ENCODE measurements at places on chromosomes 13 and 19. TPM values are rescaled to one million over a fixed set of nuclear protein-coding genes. Genes with fewer than 3 reads are reported as not detected.

- H3K36me3 ChIP-seq = no peaks in the 10 kb centered on the region
- peak; percentile 43 for DNase-seq
- H3K4me3 ChIP-seq = no peak overlapping the region
- H3K4me1 ChIP-seq = no peaks in the 10 kb centered on the region
- H3K27ac ChIP-seq = no peak overlapping the region
Observed at GRCh38 chr13:113744197-113745000, 14.6 kb upstream of the TMEM255B start.

GRCh38 chr13:113408562-113408961, 44.6 kb upstream of the GRTP1 start:
- H3K36me3 ChIP-seq = no peaks in the 10 kb centered on the region
- DNase-seq = no peak
- H3K4me3 ChIP-seq = no peak overlapping the region
- H3K27me3 ChIP-seq = no peaks in the 10 kb centered on the region
- H3K4me1 ChIP-seq = peaks cover 1% of the 10 kb centered on the region

DNA sequence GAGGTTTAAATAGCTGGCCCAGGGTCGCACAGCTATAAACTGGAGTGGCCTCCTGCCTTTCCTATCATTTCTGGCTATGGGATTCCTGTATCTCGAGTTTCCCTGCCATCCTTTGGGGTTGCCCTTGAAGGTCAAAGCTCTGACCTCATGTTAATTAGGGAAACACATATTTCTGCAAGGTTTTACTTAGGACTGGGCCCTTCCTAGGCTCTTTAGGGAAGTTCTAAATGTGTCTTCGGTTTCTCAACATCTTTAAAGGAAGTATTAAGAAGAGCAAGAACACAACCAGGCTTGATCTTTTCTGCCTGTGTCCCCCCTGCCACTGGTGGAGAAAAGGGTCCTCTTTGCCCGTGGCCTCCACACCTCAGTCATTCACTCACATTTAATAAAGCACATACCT, 10.8 kb downstream of the LCP1 start:
- no peak for DNase-seq
- no peak overlapping the region for H3K27ac ChIP-seq
- H3K27me3 ChIP-seq = no peaks in the 10 kb centered on the region
- H3K4me3 ChIP-seq = no peak overlapping the region
- H3K4me1 ChIP-seq = no peaks in the 10 kb centered on the region

DNA sequence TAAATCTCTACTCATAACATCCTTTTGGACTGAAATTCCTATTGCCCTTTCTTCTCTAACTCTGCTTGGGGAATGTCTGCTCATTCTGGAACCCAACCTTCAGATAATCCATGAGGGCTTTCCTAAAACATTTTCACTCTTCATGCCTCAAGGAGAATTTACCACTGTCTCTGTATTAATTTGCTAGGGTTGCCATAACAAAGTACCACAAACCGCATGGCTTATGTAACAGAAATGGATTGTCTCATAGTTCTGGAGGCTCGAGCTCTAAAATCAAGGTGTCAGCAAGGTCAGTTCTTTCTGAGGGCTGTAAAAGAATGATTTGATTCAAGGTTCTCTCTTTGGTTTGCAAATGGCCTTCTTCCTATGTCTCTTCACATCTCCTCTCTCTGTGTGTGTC, 209.7 kb downstream of the LACC1 start:
- no peak overlapping the region for H3K27ac ChIP-seq
- no peak for DNase-seq
- no peaks in the 10 kb centered on the region for H3K4me1 ChIP-seq
- H3K27me3 ChIP-seq = no peaks in the 10 kb centered on the region
- no peak overlapping the region for H3K4me3 ChIP-seq

GRCh38 chr19:44611812-44612295, 1.5 kb upstream of the IGSF23 start:
- H3K36me3 ChIP-seq = no peaks in the 10 kb centered on the region
- no peaks in the 10 kb centered on the region for H3K27me3 ChIP-seq
- H3K27ac ChIP-seq = no peak overlapping the region
- H3K4me3 ChIP-seq = no peak overlapping the region

DNA sequence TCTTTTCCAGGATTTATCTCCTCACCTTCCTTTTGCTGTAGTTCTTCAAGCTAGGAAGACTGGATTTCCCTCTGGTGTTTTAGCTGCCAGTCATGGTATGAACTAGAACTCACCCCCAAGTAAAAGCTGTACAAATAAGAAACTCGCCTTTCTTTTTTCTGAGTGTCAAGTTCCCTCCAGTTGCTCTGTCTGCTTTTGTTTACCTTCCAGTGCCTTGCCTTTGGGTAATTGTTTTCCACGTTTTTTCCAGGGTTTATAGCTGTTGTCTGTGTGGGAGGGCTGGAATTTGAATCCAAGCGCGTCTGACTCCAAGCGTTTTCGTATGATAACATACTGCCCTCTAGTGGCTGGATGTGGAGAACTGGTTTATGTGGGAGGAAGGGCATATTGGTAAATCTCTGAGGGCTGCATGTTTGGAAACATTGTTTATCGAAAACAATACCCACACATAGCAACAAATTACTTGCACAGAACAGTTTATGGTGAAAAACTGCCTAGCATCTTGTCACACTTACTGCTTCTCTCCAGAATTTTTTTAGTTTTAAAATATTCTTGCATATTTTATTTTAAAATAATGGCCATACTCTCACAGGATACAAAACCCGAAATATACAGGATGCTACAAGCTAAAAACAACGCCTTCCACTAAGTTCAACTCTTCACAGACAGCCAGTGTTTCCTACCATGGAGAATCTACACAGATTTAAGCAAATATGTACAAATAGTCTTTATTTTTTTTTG, 19.2 kb downstream of the RCN3 start:
- no peak overlapping the region for H3K27ac ChIP-seq
- no peaks in the 10 kb centered on the region for H3K27me3 ChIP-seq
- peaks cover 1% of the 10 kb centered on the region for H3K36me3 ChIP-seq
- no peaks in the 10 kb centered on the region for H3K4me1 ChIP-seq
- H3K4me3 ChIP-seq = no peak overlapping the region

DNA sequence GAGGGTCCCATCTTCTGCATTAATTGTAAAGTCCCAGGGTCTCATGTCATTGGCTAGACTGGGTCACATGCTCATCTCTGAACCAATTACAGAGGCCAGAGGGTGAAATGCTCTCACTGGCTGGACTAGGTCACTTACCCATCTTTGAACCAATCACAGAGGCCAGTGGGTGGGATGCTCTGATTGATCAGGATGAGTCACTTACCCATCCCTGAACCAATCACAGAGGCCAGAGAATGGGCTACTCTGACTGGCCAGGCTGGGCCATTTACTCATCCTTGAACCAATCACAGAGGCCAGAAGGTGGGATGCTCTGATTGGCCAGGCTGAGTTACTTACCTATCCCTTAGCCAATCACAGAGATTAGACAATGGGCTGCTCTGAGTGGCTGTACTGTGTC, 5.3 kb downstream of the MISP start:
- no peaks in the 10 kb centered on the region for H3K27me3 ChIP-seq
- no peak for DNase-seq
- no peaks in the 10 kb centered on the region for H3K36me3 ChIP-seq
- no peak overlapping the region for H3K4me3 ChIP-seq
- no peak overlapping the region for H3K27ac ChIP-seq

- H3K36me3 ChIP-seq = no peaks in the 10 kb centered on the region
- no peaks in the 10 kb centered on the region for H3K27me3 ChIP-seq
- peaks cover 3% of the 10 kb centered on the region for H3K4me1 ChIP-seq
- peak overlapping the region; percentile 73 for H3K27ac ChIP-seq
Observed at GRCh38 chr13:98677398-98677797, 75.1 kb downstream of the SLC15A1 start.

DNA sequence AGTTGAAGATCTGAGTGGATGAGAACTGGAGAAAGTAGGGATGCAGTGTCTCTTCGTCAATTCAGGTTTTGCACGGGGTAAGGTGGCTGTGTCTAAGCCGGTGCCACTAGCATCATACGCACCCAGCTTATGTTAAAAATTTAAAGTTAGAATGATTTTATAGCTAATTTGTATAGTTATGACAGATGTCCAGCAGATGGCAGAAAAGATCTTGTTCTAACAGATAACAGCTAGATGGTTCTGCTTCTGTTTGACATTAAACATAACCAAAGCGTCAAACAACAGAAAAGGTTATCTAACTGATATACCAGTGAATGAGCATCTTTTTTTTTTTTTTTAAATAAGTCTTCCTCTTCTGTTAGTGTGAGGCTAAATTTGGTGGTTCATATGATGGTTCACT, 18.8 kb upstream of the EDDM13 start:
- H3K27me3 ChIP-seq = no peaks in the 10 kb centered on the region
- no peak overlapping the region for H3K4me3 ChIP-seq
- DNase-seq = no peak
- H3K36me3 ChIP-seq = no peaks in the 10 kb centered on the region
- H3K4me1 ChIP-seq = no peaks in the 10 kb centered on the region

DNA sequence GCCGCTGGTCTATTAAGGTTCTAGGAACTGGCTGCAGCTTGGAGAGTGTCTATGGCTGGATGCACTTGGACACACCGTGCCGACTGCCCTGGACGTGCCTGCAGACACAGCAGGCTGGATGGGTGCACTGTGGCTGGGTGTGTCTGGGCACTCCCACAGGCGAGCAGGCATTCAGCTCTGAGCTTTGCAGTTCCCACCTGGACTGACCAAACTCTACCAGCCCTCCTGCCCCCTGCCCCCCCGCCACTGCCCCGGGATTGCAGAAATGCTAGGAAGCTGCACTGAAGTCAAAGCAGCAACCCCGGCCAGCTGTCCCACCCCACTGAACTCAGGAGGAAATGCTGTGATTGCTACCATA, 7.0 kb upstream of the LRP3 start:
- H3K36me3 ChIP-seq = no peaks in the 10 kb centered on the region
- H3K4me1 ChIP-seq = no peaks in the 10 kb centered on the region
- H3K27ac ChIP-seq = no peak overlapping the region
- peak; percentile 69 for DNase-seq
- no peaks in the 10 kb centered on the region for H3K27me3 ChIP-seq

GRCh38 chr19:1862424-1863327, 703 bp downstream of the KLF16 start:
- peak overlapping the region; percentile 65 for H3K4me3 ChIP-seq
- H3K27me3 ChIP-seq = no peaks in the 10 kb centered on the region
- no peaks in the 10 kb centered on the region for H3K4me1 ChIP-seq
- no peak overlapping the region for H3K27ac ChIP-seq
- peak; percentile 71 for DNase-seq
- H3K36me3 ChIP-seq = no peaks in the 10 kb centered on the region

MEIOSIN gene
- not detected for total RNA-seq

CEACAM20 gene
- total RNA-seq = not detected

CGB2 gene
- total RNA-seq = not detected

S1PR5 gene
- total RNA-seq = 0.99 TPM

SLITRK5 gene
- total RNA-seq = 0.32 TPM

KRI1 gene
- 18.9 TPM for total RNA-seq
